ENCODE measurements at places on chromosomes 1 and 21.

- no peak for DNase-seq
These were observed 359.8 kb downstream of the DUSP10 start for GRCh38 chr1:221381910-221382623.

DNA sequence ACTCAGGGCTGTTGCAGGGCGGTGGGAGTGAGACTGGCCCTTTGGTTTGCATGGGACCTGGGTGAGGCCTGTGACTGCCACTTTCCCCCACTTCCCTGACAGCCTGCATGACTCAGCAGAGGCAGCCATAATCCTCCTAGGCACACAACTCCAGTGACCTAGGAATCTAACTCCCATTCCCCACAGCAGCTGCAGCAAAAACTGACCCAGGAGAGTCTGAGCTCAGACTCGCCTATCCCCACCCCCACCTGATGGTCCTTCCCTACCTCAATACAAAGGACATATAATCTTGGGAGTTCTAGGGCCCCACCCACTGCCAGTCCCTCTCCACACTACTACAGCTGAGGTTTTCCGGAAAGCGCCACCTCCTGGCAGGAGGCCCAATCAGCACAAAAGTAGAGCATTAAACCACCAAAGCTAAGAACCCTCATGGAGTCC lies 26.7 kb downstream of the NDC1 start:
- DNase-seq: peak; percentile 19

DNA sequence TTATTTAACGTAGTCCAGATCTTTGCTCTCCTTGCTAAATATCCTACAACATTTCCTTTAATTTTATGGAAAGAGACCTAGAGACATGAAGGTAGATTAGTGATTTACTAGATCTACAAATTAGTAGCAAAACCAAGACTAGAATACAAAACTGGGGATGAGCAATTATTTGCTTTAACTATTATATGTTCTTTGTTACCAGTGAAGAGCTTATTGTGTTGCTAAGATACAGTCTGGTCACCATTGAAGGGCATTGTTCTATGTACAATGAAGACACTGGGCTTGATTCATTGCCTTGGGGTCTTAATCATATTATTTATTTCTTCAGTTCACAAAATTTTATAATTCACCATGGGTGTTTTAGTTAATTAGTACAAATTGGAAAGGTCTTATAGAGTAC lies 88.3 kb downstream of the S1PR1 start:
- no peak for DNase-seq

DNA sequence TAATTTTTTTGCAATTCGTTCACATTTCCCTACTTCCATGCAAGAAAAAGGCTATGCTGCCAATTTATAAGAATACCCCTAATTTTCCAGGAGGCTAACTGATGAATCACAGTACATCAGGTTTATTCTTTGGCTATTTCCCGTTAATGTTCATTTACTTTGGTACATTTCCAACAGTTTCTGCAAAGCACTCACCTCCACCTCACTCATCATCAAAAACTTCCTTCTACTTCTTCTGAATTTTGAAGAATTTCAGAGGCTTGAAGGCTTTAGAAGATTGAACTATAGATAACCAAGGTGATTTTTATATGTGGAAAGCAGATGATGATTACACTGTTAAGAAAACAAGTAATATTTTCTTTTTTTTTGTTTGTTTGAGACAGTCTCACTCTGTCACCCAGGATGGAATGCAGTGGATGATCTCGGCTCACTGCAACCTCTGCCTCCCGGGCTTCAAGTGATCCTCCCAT lies 60.5 kb upstream of the HP1BP3 start:
- no peak for DNase-seq

DNA sequence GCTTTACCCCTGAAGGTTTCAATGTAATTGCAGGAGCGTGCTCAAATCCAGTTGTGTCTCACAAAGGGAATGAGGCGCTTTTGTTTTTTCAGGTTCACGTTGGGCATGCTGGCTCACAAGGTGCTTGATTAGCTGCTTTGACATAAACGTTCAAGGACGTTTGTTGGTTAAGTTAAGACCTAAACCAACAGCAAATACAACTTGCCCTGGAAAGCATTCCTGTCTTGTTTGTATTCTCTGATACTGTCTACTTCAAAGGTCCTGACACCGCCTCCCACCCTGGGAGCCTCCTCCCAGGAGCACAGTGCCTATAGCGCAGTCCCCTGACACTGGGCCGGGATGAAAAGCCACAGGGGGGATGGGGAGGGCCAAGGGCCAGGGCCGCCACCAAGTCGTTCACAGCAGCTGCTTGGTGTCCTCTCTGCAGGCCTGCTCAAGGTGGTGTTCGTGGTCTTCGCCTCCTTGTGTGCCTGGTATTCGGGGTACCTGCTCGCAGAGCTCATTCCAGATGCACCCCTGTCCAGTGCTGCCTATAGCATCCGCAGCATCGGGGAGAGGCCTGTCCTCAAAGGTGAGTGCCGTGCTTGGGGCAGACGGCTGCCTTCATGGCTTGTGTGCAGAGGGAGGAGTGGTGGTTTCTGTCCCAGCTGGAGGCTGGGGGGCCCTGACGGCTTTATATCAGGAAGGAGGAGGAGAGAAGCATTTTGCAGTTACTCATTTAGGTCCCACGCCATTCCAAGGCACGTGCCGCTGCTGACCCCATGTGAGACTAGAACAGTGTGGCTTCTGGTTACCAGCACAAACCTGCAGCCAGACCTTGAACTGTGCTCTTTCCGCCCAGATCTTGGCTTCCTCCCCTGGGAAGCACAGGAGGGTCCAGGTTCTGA lies 6.1 kb downstream of the FAM3B start:
- DNase-seq: no peak

DNA sequence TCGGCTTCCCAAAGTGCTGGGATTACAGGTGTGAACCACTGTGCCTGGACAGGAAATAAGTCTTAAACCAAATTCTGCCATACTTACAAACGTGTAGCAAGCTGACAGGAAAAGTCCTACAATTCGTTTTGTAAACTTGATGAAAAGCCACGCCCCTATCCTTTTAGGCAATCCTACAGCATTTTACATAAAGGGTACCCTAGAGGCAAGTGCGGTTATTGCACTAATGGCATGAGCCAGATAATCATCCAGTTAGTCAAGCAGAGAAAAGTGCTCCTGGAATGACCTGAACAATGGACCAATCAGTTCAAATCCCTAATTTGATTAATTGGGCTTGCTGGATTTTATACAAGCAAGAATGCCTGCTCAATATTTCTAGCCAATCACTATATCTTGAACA lies 338.2 kb downstream of the KIF26B start:
- DNase-seq: no peak

DNA sequence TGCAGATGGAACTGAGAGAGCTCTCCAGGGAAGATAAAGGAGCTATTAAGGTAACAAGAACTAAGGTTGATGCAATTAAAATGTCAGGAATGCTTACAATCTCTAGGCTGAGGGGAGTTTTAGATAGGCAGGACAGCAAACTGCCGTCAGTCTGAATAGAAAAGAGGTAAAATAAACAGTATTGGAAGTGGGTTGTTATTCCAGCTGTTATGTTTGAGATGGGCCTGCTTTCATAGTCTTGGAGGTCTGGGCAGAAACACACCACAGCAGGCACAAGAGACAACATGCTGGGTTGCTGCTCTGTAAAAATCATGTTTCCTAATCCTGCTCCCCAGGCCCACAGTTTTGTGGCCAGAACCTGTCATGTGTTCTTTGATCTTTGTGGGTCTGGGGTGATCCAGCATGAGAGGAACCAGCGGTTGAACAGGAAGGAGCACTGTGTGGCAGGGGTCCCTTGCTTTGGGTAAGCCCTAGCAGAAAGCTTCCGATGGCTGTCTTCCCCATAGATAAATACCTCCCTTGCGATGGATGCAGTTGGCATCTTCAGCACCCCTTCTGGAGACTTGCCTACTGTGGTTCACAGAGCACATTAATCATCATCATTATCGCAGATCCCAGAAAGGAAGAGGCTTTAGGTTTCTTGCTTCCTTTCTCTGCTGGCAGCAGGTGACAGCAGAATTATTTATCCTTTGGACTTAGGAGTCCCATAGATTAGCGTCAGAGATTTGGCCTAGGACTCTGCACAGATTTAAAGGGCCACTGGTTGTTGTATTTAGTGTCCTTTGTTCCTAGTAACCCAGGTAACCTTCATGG lies 97.1 kb downstream of the AK5 start:
- no peak for DNase-seq

GRCh38 chr1:75615613-75616435 lies 4.9 kb upstream of the SLC44A5 start:
- DNase-seq: no peak

DNA sequence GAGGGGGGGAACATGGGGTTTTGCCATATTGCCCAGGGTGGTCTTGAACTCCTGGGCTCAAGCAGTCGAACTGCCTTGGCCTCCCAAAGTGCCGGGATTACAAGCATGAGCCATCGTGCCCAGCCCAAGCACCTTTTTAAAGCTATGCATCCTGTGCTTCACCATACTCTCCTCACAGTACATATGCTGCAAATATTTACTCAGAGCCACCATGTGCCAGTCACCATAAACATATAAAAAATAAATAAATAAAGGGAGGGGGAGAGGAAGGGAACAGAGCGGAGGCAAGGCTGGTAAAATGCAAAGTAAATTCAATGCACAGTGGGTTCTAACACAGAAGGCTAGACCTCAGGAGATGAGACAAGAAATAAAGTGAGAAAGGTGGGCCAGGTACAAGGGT lies 64.7 kb downstream of the CAPZB start:
- no peak for DNase-seq
